ENCODE measurements at places on chromosomes 4 and X.
A peak's percentile ranks its signal among the peaks of the same experiment; 100 is the strongest.

DNA sequence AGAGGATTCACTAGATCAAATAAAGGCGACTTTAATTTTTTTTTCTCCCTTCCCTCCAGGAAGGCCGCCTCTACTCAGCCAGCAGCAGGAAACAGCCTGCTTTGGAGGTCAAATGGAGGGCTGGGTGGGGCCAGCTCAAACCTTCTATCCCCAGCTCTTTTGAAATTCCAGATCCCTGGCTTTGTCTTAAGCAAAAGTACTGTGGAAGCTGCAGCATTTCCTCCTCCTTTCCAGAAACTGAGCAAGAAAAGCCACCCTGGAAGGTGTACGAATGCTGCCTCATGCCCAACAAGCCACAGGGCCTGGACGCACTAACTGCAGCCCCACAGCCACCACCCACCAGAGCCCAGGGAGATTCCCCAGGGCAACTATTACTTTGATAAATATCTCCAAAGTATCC is 55.1 kb upstream of the ZCCHC13 start:
- peak; percentile 47 for DNase-seq

GRCh38 chrX:153595859-153596857 is 2.8 kb downstream of the CCNQ start:
- DNase-seq, result no peak

- DNase-seq, result no peak
Observed at GRCh38 chrX:103051260-103051789, 12.6 kb downstream of the BEX1 start.

- DNase-seq, result no peak
Observed at GRCh38 chrX:75301060-75301459, 27.2 kb downstream of the UPRT start.

GRCh38 chr4:113447061-113447460 is 314.5 kb downstream of the CAMK2D start:
- no peak for DNase-seq

GRCh38 chr4:177879851-177880250 is 437.6 kb upstream of the AGA start:
- no peak for DNase-seq

GRCh38 chr4:150875367-150875766 is 139.7 kb downstream of the LRBA start:
- DNase-seq, result no peak

GRCh38 chr4:16001484-16001858 is 38.5 kb upstream of the FGFBP2 start:
- DNase-seq, result peak; percentile 60

GRCh38 chrX:13755254-13755653 is 20.7 kb downstream of the OFD1 start:
- no peak for DNase-seq

- no peak for DNase-seq
Observed at GRCh38 chrX:14409341-14409740, 120.0 kb upstream of the GLRA2 start.

GRCh38 chr4:37641886-37642849 is 44.0 kb downstream of the RELL1 start:
- no peak for DNase-seq

DNA sequence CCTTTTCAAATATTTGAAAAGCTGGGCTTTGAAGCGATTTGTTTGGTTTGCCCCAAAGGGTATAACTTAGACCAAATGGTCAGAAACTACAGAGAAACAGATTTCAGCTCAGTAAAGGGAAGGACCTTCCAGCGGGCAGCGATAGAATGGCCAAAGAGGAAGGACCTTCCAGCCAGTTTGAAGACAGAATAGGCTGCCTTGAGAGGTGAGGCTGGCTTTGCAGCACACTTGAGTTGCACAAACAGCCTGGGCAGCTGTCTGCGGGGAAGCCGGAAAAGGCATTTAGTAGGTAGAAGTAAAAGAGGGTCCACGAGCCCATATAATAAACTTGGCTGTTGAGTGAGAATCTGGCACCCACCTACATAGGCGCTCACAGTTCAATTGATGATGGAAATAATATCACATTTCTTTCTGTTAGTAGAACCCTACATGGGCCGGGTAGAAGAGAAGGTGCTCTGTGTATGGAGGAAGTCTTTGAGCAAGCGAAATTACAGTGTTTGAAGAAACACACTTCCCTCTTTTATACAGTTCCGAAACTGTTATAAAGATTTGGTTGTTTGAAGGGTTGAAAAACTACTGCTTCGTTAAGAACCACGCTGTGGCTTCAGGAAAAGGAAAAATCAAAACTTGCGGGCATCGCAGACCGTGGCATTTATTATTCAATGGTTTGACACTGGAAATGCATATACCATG is 75.0 kb upstream of the SORBS2 start:
- no peak for DNase-seq

DNA sequence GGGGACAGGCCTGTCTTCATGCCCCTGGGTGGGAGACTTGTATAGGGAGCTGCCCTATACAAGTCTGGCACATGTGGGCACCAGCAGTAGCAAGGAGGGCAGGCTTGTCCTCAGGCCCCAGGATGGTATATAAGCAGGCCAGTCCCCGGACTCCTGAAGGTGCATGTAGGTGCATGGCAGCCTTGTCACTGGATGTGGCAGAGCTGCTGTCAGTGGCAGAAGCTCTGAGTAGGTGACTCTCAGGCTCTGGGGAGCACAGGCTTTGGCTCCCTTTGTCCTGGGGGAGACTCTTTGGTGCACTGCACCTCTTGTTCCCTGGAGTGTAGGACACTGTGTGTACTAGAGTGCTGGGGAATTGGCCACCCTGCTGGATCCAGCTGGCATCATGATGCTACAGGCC is 376.7 kb upstream of the DIPK2B start:
- no peak for DNase-seq

GRCh38 chr4:52751487-52751911 is 274 bp upstream of the ERVMER34-1 start:
- DNase-seq, result peak; percentile 80

DNA sequence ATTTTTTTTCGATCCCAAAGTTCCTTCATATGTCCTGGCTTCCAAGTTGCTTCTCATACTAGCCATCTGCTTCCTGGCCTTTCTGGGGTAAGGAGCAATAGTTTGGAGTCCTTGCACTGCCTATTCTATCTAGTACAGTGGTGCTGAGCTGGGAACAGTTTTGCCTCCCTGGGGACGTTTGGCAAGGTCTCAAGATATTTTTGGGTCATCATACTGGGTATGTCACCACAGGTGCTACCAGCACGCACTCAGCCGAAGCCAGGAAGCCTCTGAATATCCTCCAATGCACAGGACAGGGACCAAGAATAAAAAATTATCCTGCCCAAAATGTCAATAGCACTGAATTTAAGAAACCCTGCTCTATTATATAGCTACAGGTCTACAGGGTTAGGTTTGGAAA is 35.4 kb upstream of the TMSB15B start:
- no peak for DNase-seq

GRCh38 chr4:2797545-2798305 is 4.8 kb downstream of the SH3BP2 start:
- DNase-seq, result peak; percentile 13

- DNase-seq, result no peak
Observed at GRCh38 chr4:187268940-187269339, 545.3 kb upstream of the FAT1 start.

DNA sequence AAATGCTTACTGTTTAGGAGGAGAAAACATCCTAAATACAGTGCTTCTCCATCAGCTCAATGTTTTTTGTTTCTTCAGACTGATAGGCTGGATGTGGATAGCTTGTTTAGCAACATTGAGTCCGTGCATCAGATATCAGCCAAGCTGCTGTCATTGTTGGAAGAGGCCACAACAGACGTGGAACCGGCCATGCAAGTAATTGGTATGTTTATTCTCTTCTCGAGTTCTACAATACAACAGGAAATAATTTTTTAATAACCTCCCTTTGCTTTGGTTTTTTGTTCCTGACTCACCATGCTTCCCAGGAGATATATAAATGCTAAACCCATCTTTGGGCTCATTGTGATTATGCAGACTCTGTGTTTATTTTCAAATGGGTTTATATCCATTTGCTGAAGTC is 60.9 kb downstream of the ARHGEF38 start:
- no peak for DNase-seq

GRCh38 chrX:107678957-107679740 is 50.8 kb downstream of the PRPS1 start:
- peak; percentile 83 for DNase-seq

GRCh38 chrX:12701628-12702027 is 89.6 kb upstream of the PRPS2 start:
- DNase-seq, result no peak

- no peak for DNase-seq
Observed at GRCh38 chrX:12890467-12890866, 16.0 kb upstream of the TLR8 start.

GRCh38 chr4:176439611-176440010 is 119.8 kb downstream of the SPCS3 start:
- DNase-seq, result no peak

- DNase-seq, result no peak
Observed at GRCh38 chr4:33116871-33117270, 2396.7 kb downstream of the PCDH7 start.

DNA sequence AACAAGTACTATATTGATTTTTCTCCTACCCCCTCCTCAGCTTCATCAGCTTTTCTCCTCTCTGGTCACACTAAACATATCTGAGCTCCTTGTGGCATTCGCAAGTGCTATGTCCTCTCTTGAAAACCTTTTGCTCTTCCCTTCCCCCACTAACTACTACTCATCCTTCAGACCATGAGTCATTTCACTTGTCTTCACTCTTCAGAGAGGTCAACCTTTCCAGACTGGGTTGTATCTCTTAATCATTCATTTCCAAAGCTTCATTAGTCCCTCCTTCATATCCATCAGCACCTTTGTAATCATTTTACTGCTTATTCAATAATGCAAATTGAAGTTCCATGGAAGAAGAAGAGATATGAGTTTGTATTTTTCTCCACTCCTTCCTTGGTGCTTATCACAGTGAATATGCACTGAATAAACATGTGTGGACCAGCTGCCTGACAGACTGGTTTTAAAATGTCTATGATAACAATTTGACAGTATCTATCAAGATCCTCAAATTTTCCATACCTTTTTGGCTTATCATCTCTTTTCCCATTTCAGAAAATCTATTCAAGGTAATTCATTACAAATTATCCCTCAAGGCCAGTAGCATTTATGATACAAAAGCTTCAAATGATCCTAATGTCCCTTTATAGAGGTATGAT is 28.4 kb downstream of the DDX60L start:
- no peak for DNase-seq

DNA sequence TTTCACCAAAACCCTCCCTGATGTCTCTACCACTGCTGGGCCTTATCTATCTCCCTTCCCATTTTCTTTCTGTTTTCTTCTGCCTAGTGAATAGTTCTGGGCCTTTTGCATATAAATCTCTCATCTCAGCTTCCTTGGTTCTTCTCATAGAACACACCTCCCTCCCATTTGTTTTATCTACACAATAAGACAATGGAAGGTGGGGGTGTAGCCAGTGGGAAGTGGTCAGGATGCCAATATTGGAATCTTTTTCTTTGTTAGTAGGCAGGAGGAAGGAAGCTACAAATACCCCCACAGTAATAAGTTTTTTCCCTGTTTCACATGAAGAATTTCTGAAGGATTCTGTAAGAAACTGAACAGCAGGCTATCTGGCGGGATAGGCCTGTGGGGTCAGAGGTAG is 30.9 kb upstream of the RHOH start:
- DNase-seq, result no peak

- DNase-seq, result no peak
Observed at GRCh38 chr4:153332936-153333335, 11.6 kb upstream of the MND1 start.

DNA sequence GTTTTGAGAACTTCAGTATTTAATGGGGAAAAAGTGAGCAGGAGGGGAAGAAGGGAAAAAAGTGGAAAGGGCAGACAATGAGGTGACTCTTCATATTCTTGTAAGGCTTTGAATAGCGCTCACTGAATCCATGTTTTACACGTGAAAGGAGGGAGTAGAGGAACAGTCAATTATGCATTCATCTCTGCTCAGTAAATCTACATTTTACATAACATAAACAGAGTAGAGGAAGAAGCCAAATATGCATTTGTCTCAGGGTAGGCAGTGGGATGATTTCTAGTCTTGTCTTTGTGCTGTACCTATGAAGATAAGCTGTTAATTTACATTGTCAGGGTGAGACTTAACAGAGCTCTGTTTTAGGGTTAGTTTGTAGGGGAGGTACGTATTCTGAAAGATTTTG is 19.4 kb upstream of the ELF2 start:
- no peak for DNase-seq

GRCh38 chr4:337932-338758 is 531 bp downstream of the ZNF141 start:
- peak; percentile 71 for DNase-seq

GRCh38 chr4:138158746-138159297 is 83.3 kb downstream of the SLC7A11 start:
- DNase-seq, result no peak

DNA sequence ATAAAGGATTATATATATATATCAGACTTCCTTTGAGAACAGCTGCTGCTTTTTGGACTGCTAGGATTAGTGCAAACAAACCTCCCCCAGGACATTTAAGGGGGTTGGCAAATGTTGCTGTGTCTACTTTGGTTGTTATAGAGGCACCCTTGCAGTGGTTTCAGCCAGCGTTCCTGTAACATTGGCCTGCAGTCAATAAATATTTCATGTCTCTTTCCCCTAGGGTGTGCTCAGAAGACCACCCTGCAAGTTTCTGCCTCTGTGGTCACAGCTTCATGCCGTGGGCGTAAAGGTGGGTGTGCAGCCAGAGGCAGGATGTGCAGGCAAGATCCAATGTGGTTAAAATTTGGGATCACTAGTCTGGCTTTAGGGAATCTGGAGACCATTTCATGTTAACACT is 28.9 kb downstream of the FGF5 start:
- no peak for DNase-seq

GRCh38 chrX:10591363-10592335 is 28.7 kb downstream of the MID1 start:
- no peak for DNase-seq

DNA sequence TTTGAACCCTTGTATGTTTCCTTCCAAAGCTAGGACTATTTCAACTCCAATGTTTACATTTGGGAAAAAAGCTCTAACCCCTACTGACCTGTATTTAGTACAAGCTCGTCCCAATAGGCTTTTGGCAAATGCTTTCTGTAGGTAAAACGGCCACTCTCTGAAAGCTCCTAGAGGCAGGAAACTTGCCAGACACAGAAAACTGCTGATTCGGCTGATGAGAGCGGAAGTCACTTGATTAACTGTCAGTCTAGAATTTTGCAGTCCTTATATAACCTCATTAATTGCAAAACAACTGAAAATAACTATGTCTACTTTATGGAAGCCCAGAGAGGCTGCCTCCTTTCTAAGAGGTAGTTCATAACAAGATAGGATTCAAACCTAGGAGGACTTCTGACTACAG is 108.1 kb downstream of the TSPAN7 start:
- no peak for DNase-seq

GRCh38 chr4:185404031-185404430 is 7.4 kb downstream of the ANKRD37 start:
- DNase-seq, result no peak
